ENCODE measurements at places on chromosomes 2 and 18. TPM values are rescaled to one million over a fixed set of nuclear protein-coding genes. Genes with fewer than 3 reads are reported as not detected.

The GALNT3 gene
- total RNA-seq, result 27.8 TPM

The ORC2 gene
- total RNA-seq, result 28.6 TPM

The ADGRF3 gene
- 0.35 TPM for total RNA-seq

DNA sequence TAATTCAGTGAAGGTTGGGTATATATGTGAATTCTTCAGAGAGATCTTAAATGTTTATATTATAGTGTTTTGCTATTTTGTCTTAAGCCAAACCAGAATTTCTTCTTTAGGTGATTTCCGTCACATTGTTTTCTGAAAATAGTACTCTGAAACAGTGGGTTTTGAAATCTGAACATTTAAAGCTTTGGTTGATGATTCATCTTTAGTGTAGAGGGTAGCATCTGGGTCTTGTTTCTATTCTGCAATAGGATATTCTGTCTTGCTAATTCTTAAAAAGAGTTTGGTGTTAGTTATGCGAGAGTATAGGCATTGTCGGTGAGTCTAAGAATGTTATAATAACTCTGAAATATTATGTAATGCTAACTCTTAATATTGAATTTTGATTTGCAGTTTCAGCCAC is 69.6 kb upstream of the FAM237A start:
- H3K4me3 ChIP-seq, result no peak overlapping the region
- H3K27ac ChIP-seq, result no peak overlapping the region
- no peaks in the 10 kb centered on the region for H3K36me3 ChIP-seq
- H3K4me1 ChIP-seq, result no peaks in the 10 kb centered on the region
- H3K27me3 ChIP-seq, result no peaks in the 10 kb centered on the region

- H3K27ac ChIP-seq, result no peak overlapping the region
- H3K4me1 ChIP-seq, result no peaks in the 10 kb centered on the region
- no peaks in the 10 kb centered on the region for H3K36me3 ChIP-seq
- no peaks in the 10 kb centered on the region for H3K27me3 ChIP-seq
- no peak for DNase-seq
These were observed 18.1 kb downstream of the ABCB11 start for GRCh38 chr2:169012812-169013627.
